Stimulated activated effector memory CD8-positive, alpha-beta T cell treated with anti-CD3 and anti-CD28 coated beads, Interleukin-12 subunit alpha, Interleukin-12 subunit beta, amount 100 ng/mL, for 72 hours (primary cell): ENCODE measurements at places on chromosomes 2 and 18.

- DNase-seq, result no peak
These were observed 15.1 kb downstream of the SLC4A5 start for GRCh38 chr2:74328074-74328473.

GRCh38 chr2:32009516-32010256 is 1.1 kb downstream of the MEMO1 start:
- peak; percentile 81 for DNase-seq

GRCh38 chr2:121650315-121650930 is 1.2 kb upstream of the CLASP1 start:
- DNase-seq, result peak; percentile 59

DNA sequence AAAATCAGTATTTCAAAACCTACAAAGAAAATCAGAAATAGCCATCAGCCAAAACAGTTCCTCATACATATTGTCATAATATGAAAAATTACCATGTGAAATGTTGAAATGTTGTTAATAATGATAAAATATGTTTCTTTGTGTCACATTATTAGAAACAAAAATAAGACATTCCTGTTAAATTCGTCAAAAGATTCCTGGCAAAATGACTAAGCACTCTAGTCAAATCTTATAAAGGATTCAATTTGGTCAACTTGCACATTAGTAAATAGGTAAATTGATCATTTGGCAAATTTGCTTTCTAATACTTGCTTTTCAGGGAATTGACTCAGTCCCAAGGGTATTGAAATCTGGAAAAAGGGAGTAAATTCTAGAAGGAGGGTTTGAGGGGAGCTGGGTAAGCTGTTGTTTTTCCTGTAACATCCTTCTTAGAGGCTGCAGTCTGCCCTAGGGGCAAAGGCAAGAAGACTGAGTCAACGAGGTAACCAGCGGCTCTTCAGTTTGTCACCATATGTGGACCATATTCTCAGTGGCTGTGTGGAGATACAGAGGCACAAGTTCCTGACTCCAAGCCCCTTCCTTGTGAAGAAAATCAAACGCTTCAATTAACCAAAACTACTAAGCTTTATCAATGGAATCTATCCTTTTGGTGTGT is 482.3 kb downstream of the TNS1 start:
- DNase-seq, result no peak

GRCh38 chr18:6722690-6723089 is 6.8 kb upstream of the ARHGAP28 start:
- DNase-seq, result no peak

GRCh38 chr18:79779700-79780190 is 18.0 kb upstream of the KCNG2 start:
- DNase-seq, result no peak

DNA sequence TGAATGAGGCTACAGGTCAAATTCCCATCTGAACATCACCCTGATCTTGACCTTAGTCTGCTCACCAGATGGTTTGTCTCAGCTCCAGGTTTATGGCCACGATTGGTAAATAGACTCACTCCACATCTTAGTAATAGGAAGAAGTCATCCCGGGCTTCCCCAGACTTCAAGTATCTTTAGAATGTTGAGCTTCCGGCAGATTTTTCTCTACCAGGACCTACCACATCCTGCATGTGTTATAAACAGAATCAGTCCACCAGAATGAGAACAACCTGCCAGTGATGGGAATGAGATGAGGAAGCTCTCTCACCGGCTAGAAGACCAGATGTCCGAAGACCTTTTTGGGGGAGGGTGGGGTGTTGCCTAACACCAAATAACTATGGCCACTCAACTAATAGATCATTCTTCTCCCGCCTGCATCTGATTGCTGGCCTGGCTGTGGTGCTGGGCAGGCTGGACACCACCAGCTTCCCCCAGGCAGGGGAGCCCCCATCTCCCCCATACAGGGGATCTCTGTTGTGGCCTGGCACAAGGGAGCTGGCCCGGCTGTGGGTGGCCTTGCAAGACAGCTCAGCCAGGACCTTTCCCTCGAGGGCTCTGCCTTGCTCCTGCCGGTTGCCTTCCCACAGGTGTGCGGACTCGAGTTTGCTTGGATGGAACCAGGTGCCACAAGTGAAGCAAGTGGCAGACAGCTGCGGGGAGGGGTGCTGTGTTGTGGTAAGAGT is 88.5 kb downstream of the SH3RF3 start:
- no peak for DNase-seq

DNA sequence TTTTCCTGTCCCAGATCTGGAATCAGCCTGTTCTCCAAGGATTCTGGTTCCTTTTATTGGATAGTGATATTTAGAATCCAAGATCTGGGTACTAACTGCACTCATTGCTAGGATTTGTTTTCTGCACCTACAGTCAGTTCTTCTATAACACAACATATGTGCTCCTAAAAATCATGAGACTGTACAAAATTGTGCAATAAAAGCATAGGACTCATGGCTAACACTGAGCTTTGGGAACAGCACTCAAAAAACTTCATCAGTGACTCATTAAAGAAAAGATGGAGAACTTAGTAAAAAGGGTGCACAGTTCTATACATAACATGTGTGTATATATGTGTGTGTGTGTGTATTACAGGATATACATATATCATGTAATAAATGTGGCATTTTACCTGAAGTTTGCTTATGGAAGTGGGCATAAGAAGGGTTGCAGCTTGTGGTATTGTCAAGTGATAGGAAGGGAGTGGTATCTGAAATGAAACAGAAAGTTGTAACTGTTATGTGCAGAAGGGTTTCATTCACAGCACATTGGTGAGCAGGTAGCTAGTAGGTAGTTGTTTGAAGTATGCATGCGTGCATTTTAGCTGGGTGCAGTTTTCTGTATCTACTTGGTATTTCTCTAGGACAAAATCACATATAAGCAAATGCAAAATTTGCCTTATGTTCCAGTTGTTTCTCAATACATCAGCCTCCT is 5.9 kb upstream of the SCYGR2 start:
- no peak for DNase-seq

- no peak for DNase-seq
These were observed 18.0 kb downstream of the MAL start for GRCh38 chr2:95043300-95044093.

DNA sequence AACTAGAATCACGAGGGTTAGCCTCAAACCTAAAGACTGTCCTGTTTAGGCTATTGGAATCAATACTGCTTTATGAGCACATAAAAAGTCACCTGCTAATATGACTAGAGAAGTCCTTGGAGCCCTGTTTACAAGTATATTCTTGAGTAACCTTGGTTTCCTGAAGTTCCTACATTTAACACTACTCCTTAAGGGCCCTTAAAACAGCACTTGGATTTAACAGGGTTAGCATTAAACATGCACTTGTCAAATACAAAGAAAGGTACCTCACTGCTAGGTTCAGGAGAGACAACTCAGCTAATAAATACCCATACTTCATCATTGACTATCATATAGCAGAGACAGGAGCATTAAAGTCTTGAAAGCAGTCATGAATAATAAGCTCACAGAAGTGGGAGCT is 96.7 kb downstream of the SLC5A7 start:
- no peak for DNase-seq

GRCh38 chr18:57581301-57581934 is 5.1 kb downstream of the FECH start:
- DNase-seq, result no peak

DNA sequence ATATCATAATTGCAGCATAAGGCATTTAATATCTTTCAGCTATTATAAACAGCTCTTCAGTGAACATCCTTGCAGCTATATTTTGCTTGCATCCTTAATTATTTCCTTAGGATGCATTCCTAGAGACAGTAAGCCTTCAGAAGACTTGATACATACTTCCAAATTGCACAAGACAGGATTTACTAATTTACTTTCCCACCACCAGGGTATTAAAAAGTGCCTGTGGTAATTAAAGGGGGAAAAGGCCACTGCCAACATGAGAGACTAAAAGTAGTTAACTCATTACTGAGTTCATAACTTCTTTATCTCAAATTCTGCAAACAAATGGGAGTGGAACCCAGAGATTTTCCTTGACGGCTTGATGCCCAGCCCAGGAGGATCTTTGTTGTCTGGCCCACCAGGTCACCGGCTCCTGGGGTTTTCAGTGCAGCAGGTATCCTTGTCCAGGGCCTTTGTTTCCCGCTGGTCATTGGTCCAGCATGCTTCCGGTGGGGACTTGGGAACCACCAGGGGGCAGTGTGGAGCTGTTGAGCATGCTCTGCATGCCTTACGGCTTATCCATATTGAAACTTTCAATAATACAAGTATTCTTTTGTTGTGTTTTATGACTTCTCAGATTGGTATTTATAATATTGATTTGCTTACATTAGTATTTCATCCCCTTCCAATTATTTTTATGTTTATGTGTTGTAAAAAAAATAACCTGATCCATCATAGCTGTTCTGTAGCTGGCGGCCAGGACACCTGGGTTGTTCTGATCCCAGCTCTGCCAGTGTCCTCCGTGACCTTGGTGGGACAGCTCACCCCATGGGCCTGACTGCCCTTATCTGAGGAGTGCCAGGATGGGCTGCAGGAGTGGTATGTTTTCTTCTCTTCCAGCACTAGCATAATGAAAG is 61.4 kb downstream of the TGOLN2 start:
- DNase-seq, result peak; percentile 86

GRCh38 chr2:96139181-96139758 is 968 bp upstream of the ASTL start:
- DNase-seq, result no peak

GRCh38 chr2:68386365-68386764 is 21.3 kb downstream of the PLEK start:
- no peak for DNase-seq

DNA sequence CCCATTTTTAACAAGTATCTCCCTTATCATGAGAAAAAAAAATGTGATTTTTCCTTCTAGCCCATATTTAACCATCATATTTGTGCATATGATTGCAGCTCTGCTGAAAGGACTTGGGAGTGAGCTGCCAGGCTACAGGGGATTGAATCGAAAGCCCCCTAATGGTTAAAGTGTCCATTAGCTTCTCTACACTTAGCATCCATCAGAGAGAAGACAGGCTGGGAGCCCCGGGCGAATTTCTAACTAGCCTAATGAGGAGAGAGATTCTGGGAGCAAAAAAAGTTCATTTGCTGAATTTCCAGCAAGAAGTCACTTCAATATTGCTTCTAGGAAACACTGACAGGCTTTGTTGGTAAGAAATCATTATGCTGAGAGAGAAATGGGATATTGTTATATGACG is 848.8 kb downstream of the TDRD15 start:
- DNase-seq, result no peak

GRCh38 chr18:32831781-32832180 is 59.0 kb upstream of the KLHL14 start:
- no peak for DNase-seq

DNA sequence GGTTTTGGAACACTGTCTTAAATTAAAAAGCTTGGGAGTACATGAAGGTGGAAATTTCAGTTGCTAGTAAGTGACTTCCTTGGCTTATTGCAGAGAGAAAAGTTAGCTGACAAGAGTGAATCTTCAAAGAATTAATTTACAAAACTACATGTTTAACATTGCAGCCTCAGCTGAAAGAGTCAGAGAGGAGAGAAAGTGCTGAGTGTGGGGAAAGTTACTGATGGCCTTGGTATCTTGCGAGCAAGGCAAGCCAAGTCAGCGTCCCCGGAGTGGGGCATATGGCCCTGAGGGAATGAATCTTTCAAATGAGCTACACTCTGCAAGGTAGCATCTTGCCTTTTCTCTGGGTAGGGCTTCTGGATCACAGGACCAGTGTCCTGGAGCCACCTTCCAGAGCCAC is 131.3 kb downstream of the LPIN1 start:
- no peak for DNase-seq
